ENCODE measurements at places on chromosomes 5 and 9.
A peak's percentile ranks its signal among the peaks of the same experiment; 100 is the strongest.

DNA sequence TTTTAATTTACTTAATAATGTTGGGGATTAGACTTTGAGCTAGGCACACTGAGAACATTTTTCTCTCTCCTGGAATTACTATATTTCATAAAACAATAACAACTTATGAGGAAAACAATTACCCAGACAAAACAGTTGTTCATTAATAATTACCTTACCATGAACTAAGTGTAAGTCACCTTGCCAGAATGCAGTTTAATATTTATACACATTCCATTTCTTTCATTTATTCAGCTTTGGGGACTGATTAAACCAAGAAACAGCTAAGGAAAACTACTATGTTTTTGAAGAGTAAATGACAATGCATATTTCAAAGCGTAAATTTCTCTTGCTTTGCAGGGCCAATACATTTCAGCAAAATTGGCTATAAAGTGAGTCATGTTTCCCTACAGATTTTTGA, 616.2 kb downstream of the PRELID2 start:
- DNase-seq, result no peak

GRCh38 chr5:96253140-96253539, 179.9 kb downstream of the PCSK1 start:
- no peak for DNase-seq

DNA sequence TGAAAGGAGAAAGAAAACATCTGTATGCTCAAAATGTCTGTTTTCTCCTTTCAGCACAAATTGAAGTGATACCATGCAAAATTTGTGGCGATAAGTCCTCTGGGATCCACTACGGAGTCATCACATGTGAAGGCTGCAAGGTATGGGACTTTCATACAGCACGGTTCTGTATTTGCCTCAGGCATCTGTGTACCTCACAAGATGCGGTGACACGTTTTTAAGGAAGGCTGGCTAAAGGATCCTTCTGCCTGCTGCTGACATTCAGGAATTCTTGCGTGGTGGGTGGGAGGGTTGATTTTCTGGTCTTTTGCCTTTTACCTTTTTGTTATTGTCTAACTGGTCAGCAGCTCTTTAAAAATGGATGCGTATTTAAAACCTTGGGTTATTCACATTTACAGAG, 133.1 kb downstream of the RORB start:
- DNase-seq, result no peak

DNA sequence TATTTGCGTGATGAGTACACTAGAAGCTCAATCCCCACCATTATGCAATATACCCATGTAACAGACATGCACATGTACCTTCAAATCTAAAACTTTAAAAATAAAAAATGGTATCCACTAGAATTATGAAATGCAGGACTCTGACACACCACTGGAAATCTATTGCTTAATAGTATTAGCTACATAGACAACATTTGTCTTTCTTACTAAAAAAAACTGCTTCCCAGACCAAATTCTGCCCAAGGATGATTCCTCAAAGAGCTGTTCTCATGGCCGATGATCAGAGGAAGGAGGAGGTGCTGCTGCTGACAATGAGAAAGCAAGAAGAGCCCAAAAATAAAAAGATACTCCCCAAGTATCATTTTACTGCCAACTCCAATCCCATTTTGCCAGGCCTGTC, 67.2 kb downstream of the TTC39B start:
- no peak for DNase-seq

DNA sequence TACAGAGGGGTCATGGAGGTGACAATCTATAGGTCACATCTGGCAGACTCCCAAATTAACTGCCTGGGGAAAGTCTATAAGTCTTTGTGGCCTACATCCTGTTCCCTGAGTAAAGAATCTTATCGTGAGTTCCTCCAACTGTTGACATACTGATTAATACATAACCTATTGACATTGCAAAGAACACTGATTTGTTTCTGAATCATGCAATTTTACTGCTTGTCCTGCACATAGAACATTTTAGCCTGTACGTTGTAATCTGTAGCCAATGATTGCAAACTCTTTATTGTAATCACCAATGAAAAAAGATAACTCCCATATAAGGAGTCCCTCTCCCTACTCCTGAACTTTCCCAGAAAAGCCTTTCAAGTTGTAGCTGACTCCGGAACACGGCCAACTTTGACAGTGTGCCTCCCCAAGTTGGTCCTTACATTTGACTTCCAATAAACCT, 18.8 kb upstream of the OR2K2 start:
- DNase-seq, result no peak

- DNase-seq, result peak; percentile 69
These were observed 49.4 kb downstream of the PLK2 start for GRCh38 chr5:58410441-58410840.

GRCh38 chr9:125663127-125663526, 43.9 kb downstream of the MAPKAP1 start:
- peak; percentile 88 for DNase-seq

- DNase-seq, result peak; percentile 87
These were observed 58.5 kb downstream of the ZNF462 start for GRCh38 chr9:106921341-106921899.

DNA sequence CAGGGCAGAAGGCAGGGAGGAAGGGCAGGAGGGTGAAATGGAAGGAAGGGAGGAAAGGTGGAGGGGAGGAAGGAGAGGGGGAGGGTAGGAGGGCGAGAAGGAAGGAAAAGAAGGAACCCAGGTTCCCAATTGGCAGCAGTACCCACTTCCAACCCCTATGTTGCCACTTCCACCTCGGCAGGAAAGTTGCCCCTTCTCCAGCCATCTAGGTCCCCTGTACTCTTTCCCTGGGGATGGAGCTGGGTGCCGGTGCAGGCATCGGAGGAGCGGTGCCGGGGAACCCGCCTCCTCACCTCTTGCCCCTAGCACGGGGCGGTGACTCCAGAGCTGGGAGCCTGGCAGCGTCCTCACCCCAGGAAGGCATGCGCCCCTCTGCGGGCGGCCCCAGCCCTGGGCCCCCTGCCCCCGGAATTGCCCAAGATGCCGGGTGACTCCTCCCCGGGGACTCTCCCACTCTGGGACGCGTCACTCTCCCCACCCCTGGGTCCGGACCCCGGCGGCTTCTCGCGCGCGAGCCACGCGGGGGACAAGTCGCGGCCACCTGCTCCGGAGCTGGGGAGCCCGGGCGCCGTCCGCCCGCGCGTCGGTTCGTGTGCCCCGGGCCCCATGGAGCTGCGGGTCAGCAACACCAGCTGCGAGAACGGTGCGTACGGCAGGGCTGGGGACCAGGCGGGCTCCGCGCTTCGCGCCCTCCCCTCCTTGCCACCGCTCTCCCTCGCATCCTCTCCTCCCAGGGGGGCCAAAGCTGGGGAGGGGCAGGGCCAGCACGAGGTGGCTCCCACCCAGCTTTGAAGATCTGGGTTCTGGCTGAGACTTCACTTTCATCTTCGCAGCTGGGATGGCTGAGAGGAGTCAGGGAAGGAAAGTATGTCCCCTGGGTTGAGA, at the start of gene NIPAL4:
Gene NIPAL4, plus strand, starts transcription at position 499 of the 885 bp plus-strand sequence. Its CDS starts 108 bp downstream, at position 607.
- no peak for DNase-seq

GRCh38 chr9:83111169-83111568, 48.2 kb upstream of the RASEF start:
- DNase-seq, result no peak

- DNase-seq, result no peak
These were observed 60.4 kb upstream of the RGMB start for GRCh38 chr5:98713027-98713426.

GRCh38 chr5:54774281-54775170, 210.9 kb downstream of the ESM1 start:
- no peak for DNase-seq

- DNase-seq, result no peak
These were observed 30.0 kb upstream of the MATR3 start for GRCh38 chr5:139263536-139263935.

DNA sequence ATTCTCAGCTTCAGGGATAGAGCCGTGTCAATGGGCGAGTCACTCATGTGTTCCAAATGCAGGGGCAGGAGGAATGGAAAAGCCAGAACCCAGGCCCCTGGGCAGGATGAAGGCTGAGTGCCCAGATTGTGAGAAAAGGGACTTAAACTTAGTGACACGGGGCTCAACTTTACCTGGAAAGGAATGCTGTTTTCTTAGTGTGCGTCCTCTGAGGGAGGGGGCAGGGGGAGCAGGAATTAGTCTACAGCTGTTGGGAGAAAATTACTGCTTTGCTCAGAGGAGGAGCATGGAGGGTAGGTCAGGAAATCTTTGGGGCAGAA, 14.6 kb downstream of the HK3 start:
- DNase-seq, result no peak

DNA sequence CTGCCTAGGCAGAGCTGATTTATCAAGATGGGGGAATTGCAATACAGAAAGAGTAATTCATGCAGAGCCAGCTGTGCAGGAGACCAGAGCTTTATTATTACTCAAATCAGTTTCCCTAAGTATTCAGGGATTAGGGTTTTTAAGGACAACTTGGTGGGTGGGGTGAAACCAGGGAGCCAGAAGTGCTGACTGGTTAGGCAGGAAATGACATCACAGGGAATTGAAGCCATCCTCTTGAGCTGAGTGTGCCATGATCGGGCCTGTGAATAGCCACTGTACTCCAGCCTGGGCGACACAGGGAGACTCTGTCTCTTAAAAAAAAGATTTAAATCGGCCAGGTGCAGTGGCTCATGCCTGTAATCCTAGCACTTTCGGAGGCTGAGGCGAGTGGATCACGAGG, 45.3 kb upstream of the CDK5RAP2 start:
- peak; percentile 51 for DNase-seq

DNA sequence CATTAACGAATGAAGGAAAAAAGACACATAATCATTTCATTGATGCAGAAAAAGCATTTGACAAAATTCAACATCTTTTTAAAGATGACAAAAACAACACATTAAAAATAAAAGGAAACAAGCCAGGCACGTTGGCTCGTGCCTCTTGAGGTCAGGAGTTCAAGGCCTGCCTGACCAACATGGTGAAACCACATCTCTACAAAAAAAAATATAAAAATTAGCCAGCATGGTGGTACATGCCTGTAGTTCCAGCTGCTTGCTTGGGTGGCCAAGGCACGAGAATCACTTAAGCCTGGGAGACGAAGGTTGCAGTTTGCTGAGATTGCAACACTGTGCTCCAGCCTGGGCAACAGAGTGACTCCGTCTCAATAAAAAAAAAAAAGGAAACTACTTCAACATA, 77.0 kb downstream of the ERCC6L2 start:
- DNase-seq, result no peak

- peak; percentile 76 for DNase-seq
These were observed 305.9 kb downstream of the CYLC2 start for GRCh38 chr9:103301051-103301450.

DNA sequence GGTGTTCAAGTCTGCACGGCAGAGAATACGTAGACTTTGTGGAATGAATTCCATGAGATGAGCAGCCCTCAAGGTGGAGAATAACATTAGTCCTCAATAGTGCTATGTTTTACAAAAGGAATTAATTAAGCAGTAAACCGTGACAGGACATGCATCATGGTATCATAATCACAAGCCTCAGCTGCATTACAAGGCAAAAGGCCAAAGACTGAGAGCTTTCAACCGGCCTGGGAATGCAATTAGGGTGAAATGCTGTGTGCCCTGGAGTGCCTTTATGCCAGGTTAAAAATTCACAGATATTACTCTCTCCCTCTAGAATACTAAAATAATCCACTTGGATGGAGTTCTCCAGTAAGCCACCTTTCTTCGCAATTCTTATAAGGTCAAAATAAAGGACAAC, 270.6 kb downstream of the MLLT3 start:
- DNase-seq, result no peak

DNA sequence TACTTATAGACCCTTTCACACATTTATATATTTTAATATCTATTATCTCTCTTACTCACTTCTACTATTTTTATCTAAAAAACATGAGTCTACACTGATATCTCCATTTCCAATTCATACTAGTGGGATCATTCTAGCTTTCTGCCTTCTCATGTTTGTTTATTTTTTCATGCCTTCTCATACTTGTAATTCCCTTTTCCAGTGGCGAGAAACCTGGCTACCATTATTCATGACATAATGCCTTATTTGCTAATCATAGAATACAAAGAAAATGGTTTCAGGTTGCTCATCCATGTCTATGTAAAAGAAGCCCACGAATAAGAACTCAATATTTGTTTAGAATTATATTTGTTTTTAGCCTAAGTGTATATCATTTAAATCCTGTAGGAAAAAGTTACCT, 232.7 kb upstream of the ACTBL2 start:
- DNase-seq, result no peak

DNA sequence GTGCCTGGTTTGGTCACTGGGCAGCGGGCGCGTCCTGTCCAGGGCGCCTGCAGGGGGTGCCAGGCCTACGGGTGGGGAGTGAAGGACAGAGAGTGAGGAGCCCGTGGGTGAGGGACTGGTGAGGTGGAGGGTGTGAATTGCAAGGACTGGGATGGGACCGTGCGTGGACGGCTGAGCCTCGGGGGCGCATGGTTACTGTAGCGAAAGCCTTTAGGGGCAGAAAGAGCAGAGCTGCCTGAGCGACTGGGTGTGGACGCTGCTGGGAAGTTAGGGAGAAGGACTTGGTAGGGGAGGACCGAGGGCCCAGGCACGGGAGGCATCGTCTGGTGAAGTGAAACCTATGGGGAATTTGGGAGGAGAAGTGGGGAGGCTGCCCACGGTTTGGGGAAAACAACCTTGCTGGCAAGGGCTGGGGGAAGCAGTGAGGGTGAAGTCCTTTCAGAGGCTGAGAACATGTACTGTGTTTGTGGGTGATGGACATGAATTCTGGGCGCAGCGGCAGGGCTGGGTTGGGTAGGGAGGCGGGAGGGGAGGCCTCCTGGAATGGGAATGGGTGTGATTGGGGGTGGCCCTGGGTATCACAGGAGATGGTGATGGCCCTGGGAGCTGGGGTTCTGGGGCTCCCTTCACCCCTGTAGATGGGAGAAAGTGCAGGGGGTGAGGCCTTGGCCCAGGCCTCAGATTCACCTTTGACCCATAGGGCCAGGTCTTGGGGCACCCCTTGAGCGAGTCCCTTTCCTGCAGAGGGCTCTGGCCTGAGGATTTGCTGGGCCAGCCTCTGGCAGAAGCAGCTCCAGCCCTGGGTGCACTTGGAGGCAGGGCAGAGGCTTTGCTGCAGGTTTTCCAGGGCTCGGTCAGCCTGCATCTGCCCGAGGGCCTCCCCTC, 1.7 kb upstream of the TOR4A start:
- DNase-seq, result no peak

- DNase-seq, result no peak
These were observed 76.3 kb downstream of the AMBP start for GRCh38 chr9:114001794-114002261.

DNA sequence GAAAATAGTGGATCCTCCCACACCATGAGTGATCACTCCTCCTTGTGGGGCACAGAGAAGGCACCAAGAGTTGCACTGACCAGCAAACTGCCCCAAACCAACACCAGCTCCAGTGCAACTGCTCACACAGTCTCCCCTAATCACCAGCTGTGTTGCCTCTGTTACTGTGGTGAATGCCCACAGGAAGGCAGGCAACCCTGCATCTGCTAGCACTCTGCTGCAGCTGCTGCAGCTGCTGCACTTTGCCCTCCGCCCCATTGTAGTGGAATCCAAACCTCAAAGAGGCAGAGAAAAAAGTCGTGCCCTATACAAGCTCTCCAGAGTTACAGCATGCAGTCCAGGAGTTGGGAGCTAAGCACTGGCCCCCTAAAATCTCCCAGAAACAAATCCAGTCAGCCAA, 339.6 kb downstream of the TRIM36 start:
- DNase-seq, result no peak

- no peak for DNase-seq
These were observed 694.3 kb downstream of the NR2F1-AS1 start for GRCh38 chr5:92886751-92887150.
